ENCODE measurements at places on chromosomes 4 and X. TPM values are rescaled to one million over a fixed set of nuclear protein-coding genes. Genes with fewer than 3 reads are reported as not detected.

DNA sequence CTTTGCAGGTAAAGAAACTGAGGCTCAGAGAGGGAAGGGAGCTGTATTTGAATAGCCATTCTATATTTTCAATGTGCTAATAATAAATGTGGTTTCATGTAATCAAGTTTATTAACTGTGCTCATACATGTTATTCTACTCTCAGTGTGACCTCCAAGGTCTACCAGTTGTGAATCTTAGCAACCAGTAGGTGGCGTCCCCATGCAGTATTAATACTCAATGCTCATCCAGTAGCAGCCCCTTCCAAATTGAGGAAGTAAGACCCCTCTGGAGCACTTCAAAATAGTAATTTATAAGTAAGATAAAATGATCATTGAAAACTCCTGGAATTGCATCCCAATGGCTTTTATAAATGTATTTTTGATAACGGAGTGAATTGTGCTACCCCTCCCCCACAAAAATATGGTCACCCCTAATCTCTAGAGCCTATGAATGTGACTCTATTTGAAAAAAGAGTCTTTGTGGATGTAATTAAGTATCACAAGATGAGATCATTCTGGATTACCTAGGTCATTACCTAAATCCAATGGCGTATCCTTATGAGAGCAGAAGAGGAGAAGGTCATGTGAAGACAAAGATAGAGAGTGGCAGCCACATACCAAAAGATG is 20.4 kb upstream of the SEPSECS start:
- no peaks in the 10 kb centered on the region for H3K27me3 ChIP-seq
- no peak overlapping the region for H3K4me3 ChIP-seq
- peak; percentile 43 for DNase-seq

DNA sequence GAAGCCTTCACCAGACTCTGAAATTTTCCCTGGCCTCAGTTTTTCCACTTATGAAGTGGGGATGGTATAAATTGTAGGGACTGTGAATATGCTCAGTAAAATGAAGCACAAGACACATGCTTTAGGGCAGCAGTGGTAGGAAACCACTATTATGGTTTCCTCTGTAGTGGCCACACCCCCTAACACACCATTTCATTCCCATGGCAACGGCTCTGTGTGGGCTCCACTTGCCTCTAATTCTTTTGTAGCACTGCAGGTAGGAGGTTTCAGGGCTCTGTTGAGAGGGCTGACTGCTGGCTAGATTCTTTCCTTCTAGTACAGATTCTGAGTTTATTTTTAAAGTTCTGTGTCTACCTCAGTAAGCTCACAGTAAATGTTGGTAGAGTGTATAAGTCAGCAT is 3.5 kb upstream of the VMA21 start:
- no peak overlapping the region for H3K4me3 ChIP-seq
- peaks cover 22% of the 10 kb centered on the region for H3K4me1 ChIP-seq
- peak; percentile 9 for DNase-seq
- H3K27ac ChIP-seq, result no peak overlapping the region

DNA sequence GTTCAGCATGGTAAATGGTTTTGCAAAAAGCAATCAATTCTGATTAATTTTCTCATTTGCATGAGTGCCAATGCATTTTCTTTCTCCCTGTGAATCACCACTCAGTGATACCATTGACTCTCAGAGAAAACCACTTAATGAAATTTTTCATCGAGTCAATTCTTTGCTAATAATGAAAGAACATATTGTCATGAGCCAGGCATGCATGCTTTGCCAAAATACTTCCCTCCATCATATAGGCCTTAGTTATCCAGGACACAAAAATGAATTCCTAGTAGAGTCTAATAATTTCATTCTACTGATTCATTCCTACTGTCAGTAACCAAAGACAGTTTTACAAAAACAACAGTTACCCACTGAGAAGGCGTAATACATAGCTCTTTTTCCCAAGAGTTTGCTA is 680.0 kb downstream of the TRIML1 start:
- no peak overlapping the region for H3K27ac ChIP-seq
- H3K4me1 ChIP-seq, result no peaks in the 10 kb centered on the region
- H3K27me3 ChIP-seq, result no peaks in the 10 kb centered on the region

DNA sequence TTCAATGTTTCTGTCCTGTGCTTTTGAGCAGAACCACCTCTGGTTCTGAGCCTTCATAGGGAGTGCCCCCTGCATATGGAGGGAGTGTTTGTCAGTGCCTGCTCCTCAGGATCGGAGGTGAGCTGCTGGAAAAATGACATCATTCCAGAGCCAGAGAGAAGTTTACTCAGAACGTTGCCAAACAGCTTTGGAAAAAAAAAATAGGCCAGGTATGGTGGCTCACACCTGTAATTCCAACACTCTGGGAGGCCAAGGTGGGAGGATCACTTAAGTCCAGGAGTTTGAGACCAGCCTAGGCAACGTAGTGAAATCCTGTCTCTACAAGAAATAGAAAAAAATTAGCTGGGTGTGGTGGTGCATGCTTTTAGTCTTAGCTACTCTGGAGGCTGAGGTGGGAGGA is 27.2 kb upstream of the PDLIM3 start:
- H3K27me3 ChIP-seq, result peaks cover 49% of the 10 kb centered on the region
- no peaks in the 10 kb centered on the region for H3K4me1 ChIP-seq
- H3K4me3 ChIP-seq, result no peak overlapping the region
- no peak overlapping the region for H3K27ac ChIP-seq
- H3K36me3 ChIP-seq, result peaks cover 4% of the 10 kb centered on the region

- H3K36me3 ChIP-seq, result peaks cover 21% of the 10 kb centered on the region
- H3K27me3 ChIP-seq, result no peaks in the 10 kb centered on the region
- no peak for DNase-seq
- no peak overlapping the region for H3K27ac ChIP-seq
- no peaks in the 10 kb centered on the region for H3K4me1 ChIP-seq
- H3K4me3 ChIP-seq, result no peak overlapping the region
Measured at GRCh38 chr4:88722828-88723227, 25.2 kb upstream of the NAP1L5 start.

DNA sequence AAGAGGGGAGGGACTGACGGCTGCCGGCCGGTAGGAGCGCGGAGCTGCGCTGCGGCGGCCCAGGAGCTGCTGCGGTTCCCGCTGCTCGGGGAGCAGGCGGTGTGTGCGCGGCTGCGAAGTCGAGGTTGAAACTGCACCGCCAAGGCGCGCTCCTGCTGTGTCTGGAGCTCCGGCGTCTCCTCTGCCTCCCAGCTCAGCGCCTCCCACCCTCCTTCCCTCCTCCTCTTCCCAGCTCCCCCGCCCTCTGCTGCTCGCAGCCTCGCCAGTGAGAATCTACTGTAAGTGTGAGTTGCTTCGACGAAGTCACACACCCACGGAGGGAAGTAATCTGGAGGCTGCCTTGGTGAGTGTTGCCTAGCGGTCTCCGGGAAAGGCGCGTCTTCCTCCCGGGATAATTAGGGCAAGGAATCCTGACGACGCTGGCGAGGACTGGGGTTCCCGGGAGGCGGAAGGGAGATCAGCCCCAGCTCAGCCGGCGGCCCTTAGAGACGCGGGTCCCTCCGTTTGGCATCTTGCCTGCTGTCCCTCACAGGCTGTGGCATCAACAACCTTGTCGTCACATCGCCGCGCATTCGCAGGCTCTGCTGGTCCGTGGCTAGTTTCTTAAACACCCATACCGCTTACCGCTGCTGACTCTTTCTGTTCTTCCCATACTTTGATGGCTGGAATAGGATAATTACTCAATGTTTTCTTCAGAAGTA is at the start of gene EPHA5:
EPHA5 (minus strand) TSS at position 159 of the 701 bp plus-strand sequence. CDS start 747 bp downstream, outside the sequence.
- no peak within 1 kb of the TSS for H3K27ac ChIP-seq
- no peak for DNase-seq
- peaks cover 8% of the 10 kb centered on the region for H3K4me1 ChIP-seq
- H3K4me3 ChIP-seq, result no peak within 1 kb of the TSS
- peaks cover 13% of the 10 kb centered on the region for H3K36me3 ChIP-seq
- H3K27me3 ChIP-seq, result peaks cover 57% of the 10 kb centered on the region

FOXR2 gene
- polyA plus RNA-seq, result not detected

ETNPPL gene
- not detected for polyA plus RNA-seq

- peak overlapping the region; percentile 2 for H3K27ac ChIP-seq
- peaks cover 21% of the 10 kb centered on the region for H3K4me1 ChIP-seq
- DNase-seq, result no peak
- H3K36me3 ChIP-seq, result no peaks in the 10 kb centered on the region
Measured at GRCh38 chr4:15233264-15233597, 194.6 kb upstream of the C1QTNF7 start.

DNA sequence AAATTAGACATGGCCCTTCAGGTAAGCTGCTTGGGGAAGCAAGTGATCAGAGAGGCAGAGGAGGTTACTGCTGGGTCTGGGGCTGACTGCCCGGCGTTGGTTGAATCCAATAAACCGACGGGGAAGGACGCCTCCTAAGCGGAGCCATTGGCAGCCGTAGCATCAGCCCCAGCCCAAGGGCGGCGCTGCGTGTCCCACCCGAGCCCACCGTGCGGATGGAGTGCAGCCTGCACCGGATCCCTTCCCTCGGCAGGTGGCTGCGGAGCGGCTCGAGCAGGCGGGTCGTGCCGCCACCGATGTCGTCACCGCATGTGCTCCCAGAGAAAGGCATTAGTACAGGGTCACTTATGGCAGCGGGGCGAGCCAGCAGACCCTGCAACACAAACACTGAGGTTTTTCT is 82.1 kb downstream of the ALPK1 start:
- peaks cover 34% of the 10 kb centered on the region for H3K36me3 ChIP-seq
- no peak overlapping the region for H3K4me3 ChIP-seq
- H3K4me1 ChIP-seq, result peaks cover 35% of the 10 kb centered on the region
- no peaks in the 10 kb centered on the region for H3K27me3 ChIP-seq

DNA sequence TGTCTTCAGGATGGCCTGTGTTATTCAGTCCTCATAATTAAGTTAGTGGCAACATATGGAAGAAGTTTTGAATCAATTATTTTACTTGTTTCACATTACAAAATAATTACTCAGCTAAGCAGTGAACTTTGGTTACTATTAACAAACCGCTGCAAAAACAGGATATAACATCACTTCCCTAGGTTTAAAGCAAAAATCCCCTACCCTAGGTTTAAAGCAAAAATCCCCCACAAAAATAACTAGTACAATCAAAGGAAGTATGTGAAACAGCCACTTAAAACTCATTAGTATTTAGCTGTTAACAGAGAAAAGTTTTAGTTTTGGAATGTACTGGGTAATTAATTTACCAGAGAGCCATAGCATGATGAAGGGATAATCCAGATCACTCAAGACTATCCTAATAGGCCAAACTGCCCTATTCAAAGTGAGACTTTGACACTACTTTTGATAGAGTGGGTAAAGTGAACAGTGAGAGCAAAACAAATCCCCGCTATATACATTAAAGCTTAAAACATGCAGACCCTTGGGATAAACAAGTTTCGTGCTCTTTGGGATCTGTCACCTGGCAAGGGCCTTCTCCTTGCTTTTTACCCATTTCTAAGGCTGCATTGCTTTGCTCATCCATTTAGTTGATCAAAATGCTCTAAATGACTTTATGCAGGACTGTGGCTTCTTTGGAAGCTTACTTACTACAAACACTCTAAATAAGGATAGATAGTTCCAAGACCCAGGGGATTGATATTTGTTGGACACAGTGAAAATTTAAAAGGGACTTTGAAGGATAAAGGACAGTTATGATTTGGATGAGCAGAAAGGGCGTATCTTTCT is 36.4 kb upstream of the GPR174 start:
- DNase-seq, result peak; percentile 64
- peak overlapping the region; percentile 78 for H3K4me3 ChIP-seq
- peaks cover 7% of the 10 kb centered on the region for H3K36me3 ChIP-seq

GPR143 gene
- polyA plus RNA-seq, result 0.17 TPM
